ENCODE measurements at places on chromosomes 13 and 19. TPM values are rescaled to one million over a fixed set of nuclear protein-coding genes. Genes with fewer than 3 reads are reported as not detected.
A peak's percentile ranks its signal among the peaks of the same experiment; 100 is the strongest.

TMEM150B gene
- not detected for total RNA-seq

- peak; percentile 33 for DNase-seq
Observed at GRCh38 chr13:93476175-93476574, 249.6 kb downstream of the GPC6 start.

GRCh38 chr13:99085139-99085807, 107.4 kb upstream of the DOCK9 start:
- no peak for DNase-seq

- DNase-seq: no peak
Observed at GRCh38 chr13:43081866-43082265, 58.5 kb downstream of the DNAJC15 start.

GRCh38 chr13:50119591-50119990, 104.3 kb downstream of the KCNRG start:
- DNase-seq: no peak

DNA sequence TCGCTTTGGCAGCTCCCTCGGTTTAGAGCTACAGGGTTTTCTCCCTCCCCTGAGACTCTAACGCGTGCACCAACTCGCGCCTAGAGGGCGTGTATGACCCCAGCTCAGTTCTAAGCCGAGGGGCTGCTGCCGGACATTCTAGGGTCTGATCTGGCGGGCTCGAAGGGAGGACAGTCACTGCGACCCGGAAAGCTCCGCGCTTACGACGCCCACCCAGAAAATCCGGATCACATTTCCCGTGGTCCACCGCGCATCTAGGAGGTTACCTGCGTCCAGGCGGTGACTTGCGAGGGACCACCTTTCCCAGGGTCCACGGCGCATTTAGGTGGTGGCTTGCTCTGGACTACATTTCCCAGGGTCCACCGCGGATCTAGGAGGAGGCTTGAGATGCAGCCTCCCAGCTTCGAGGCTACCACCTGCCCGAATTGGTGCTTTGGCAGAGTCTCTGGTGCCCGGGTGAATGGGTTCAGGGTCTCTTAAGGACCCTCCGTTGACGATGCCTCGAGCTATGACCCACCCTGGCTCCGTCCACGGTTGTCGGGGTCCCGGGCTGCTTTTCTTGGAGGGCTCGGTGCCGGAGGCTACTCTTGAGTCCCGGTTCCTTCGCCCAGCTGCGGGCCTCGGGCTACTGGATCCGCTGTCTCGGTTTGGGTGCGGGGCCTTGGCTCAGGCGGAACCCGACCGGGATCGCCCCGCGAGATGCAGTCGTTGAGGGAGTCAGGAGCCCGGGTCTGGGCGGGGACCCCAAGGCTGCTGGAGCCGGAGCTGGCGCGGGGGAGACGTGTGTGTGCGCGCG, 30.5 kb downstream of the ZNF146 start:
- no peak for DNase-seq

GRCh38 chr13:91214031-91214430, 133.5 kb upstream of the MIR17HG start:
- DNase-seq: no peak

Data from HT1080 (cell line).